ENCODE measurements at places on chromosomes 4 and X. TPM values are rescaled to one million over a fixed set of nuclear protein-coding genes. Genes with fewer than 3 reads are reported as not detected.
A peak's percentile ranks its signal among the peaks of the same experiment; 100 is the strongest.

GRCh38 chr4:183157215-183157614 lies 58.2 kb downstream of the WWC2 start:
- no peak overlapping the region for H3K4me3 ChIP-seq
- no peak overlapping the region for H3K27ac ChIP-seq
- no peak for DNase-seq
- H3K4me1 ChIP-seq = peaks cover 11% of the 10 kb centered on the region

DNA sequence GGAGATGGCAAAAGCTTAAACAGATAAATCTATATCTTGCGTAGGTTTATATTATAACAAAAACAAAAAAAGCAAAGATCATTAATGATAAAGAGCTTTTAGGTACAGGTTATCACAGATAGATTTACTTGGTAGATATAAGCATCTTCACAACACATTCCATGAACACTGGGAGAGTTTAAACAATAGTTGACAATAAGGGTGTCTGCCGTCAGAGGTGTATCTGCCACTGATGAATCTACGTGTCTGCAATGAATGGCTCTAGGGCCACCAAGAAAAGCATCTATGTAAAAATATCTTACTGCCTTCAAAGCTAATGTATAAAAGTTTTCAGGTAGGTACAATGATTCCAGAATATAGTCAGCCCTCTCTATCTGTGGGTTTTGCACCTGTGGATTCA lies 43.7 kb downstream of the RASGEF1B start:
- no peaks in the 10 kb centered on the region for H3K27me3 ChIP-seq
- DNase-seq = no peak

DNA sequence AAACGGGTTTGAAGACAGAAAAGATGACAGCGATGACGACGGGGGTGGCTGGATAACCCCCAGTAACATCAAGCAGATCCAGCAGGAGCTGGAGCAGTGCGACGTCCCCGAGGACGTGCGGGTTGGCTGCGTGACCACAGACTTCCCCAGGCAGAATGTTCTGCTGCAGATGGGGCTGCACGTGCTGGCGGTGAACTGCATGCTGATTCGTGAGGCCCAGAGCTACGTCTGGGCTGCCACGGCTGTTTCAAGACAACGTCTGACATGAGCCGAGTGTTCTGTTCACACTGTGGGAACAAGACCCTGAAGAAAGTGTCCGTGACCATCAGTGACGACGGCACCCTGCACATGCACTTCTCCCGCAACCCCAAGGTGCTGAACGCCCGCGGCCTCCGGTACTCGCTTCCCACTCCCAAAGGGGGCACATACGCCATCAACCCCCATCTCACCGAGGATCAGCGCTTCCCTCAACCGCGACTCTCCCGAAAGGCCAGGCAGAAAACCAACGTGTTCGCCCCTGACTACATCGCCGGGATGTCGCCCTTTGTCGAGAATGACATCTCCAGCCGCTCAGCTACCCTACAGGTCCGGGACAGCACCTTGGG lies 319.2 kb upstream of the SLC7A11 start:
- no peak for DNase-seq
- H3K4me1 ChIP-seq = peaks cover 9% of the 10 kb centered on the region
- H3K27ac ChIP-seq = no peak overlapping the region

DNA sequence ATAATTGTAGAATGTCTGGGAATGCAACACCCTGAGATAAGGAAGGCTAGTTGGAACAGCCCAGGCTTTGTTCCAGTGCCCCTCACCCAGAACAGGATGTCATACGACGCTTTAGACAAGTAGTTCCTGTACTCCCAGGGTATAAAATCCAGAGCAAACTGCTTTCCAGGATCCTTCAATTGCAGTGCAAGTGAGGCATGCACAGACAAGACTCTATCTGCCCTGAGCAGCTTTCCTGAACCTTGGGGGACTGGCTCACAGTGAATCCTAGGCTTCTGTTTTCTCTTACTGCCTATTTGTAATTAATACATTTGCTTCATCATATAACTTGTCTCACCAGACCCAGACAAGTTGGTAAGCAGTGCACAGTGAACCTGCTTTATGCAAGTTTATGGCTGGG lies 48.4 kb upstream of the IL9R start:
- no peaks in the 10 kb centered on the region for H3K36me3 ChIP-seq
- no peak overlapping the region for H3K4me3 ChIP-seq
- H3K27me3 ChIP-seq = no peaks in the 10 kb centered on the region

GRCh38 chr4:84966382-84967242 lies at the start of gene WDFY3:
Gene WDFY3, minus strand, starts transcription at chr4:84966690. Its CDS starts 106,099 bp downstream, at chr4:84860591.
- peak; percentile 94 for DNase-seq
- peak within 1 kb of the TSS; percentile 94 for H3K4me3 ChIP-seq
- peak within 1 kb of the TSS; percentile 89 for H3K27ac ChIP-seq

DNA sequence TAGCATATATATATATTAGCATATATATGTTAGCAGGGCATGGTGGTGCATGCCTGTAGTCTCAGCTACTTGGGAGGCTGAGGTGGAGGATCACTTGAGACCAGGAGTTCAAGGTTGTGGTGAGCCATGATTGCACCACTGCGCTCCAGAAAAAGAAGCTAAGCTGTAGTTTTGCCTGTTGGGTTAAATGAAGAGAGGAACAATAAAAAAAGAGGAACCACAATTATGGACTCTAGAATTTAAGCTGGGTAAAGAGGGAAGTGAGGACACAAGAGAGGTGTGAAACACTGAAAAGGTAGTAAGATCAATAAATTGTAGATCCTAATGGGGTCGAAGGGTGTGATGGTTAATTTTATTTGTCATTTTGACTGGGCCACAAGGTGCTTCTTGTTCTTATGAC lies 40.5 kb upstream of the HSD17B10 start:
- no peaks in the 10 kb centered on the region for H3K27me3 ChIP-seq
- DNase-seq = no peak
- H3K4me3 ChIP-seq = no peak overlapping the region
- no peaks in the 10 kb centered on the region for H3K36me3 ChIP-seq
- H3K27ac ChIP-seq = no peak overlapping the region
- no peaks in the 10 kb centered on the region for H3K4me1 ChIP-seq

GRCh38 chr4:142160509-142160908 lies 524.1 kb downstream of the IL15 start:
- no peak overlapping the region for H3K27ac ChIP-seq
- DNase-seq = no peak
- no peaks in the 10 kb centered on the region for H3K27me3 ChIP-seq
- no peak overlapping the region for H3K4me3 ChIP-seq
- H3K36me3 ChIP-seq = no peaks in the 10 kb centered on the region

DNA sequence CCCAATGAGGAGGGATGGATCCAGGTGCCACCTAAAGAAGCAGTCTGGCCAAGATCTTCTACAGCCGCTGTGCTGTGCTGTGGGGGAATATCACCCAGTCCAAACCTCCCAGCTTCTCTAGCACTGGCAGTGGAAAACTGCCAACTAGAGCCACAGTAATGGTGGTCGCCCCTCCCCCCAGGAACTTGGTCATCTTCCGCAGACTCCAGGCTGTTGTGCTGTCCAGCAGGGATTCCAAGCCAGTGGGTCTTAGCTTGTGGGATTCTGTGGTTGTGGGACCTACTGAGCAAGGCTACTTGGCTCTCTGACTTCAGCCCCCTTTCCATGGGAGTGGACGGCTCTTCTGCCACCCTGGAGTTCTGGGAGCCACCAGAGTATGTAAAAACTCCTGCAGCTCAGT lies 18.2 kb downstream of the GPRASP1 start:
- no peak overlapping the region for H3K27ac ChIP-seq
- no peaks in the 10 kb centered on the region for H3K4me1 ChIP-seq
- no peaks in the 10 kb centered on the region for H3K27me3 ChIP-seq
- no peak overlapping the region for H3K4me3 ChIP-seq

DNA sequence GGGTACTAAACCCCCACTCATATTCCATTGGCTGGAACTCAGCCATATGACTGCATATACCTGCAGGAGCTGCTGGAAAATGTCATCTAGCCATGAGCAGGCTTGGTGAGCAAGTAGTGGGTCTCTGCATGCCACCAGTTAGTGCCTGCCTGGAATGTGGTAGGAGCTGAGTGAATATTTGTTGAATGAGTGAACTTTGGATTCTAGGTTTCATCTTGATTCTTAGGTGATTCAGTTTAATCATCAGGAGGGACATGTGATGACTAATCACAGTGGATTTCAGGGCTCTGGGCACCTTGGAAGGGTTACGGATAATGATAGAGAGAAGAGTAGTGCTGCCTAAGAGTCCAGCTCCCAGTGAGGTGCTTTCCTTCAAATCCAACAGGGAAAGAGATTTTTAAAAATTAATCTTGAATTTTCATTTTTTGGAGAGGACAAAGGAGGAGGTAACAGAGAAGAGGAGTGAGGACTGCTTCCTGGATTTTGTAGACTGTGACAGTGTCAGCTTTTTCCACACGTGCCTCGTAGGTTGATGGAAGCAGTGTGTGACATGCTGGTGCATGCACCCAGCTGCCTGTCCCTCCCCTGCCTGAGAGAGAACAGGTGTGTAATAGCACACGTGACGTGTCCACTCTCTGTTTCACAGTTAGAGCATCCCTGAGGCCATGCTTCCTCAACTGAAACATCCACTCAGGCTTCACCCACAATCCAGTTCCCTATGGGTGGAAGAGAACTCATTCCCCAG lies 30.4 kb downstream of the NHS start:
- no peaks in the 10 kb centered on the region for H3K36me3 ChIP-seq
- H3K4me1 ChIP-seq = no peaks in the 10 kb centered on the region
- H3K27ac ChIP-seq = no peak overlapping the region
- DNase-seq = no peak
- no peaks in the 10 kb centered on the region for H3K27me3 ChIP-seq

The UGT2A1 gene
- total RNA-seq = not detected

The CXCL8 gene
- not detected for total RNA-seq

The TLL1 gene
- total RNA-seq = 8.3 TPM

The GABRQ gene
- total RNA-seq = not detected
